Left colon (tissue), 2 donors: ENCODE measurements at places on chromosomes 16 and 17. TPM values are rescaled to one million over a fixed set of nuclear protein-coding genes. Genes with fewer than 3 reads are reported as not detected.

Gene TMEM88
- 6.1 TPM for total RNA-seq

Gene RAD51C
- 8.1 TPM for total RNA-seq

Gene CCL3
- total RNA-seq = 4.2 TPM

Gene PER1
- total RNA-seq = 113 TPM

Gene NACA2
- not detected for total RNA-seq

Gene DVL2
- 30.9 TPM for total RNA-seq

Gene KRT222
- total RNA-seq = 0.67 TPM

Gene PRR35
- not detected for total RNA-seq
